Neural progenitor cell (in vitro differentiated cells): ENCODE measurements at places on chromosomes 7 and 10.

DNA sequence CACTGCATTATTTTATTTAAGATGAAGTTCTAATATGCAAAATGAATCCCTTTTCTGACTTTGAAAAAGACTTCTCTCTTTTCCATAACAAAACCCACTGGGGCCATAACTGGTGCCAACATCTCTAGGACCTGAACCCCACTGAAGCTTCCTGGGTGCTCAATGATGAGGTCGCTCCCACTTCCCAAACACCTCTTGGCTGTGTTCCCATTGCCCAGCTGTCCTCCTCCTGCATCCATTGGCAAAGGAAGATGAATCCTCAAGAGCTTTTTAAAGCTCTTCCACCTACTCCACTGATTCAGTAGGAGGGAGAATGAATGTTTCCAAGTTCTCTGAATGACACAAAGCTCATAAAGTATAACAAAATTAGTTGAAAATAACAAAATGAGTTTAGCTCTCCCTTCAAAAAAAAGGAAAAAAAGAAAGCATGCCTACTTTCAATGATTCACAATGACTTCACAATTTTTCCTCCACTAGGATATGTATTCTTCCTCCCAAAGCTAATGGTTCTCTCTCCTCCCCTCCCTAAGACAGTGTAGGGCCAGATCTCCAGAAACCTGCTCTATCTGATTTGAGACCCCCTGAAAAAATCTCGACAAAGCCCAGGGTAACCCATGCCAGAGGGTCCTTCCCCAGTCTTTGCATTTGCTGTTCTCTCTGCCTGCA is 64.8 kb downstream of the SORBS1 start:
- no peak for DNase-seq

DNA sequence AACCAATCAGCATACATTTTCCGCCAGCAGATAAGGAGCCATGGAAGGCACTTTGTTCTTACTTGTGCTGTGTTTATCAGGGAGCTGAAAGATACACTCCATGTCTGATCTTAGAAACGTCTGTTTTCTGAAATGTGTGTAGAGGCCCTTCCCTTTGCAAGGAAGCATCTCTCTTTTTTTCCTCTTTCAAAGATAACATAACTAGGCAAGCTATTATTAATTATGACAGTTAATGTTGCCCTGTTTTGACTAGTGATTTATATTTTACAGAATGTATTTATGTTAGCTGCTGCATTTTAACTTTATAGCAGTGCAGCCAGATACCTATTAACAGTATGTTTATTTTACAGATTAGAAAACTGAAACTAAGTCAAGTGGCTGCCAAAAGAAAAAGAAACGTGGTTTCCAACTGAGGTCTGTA is 683.2 kb upstream of the IGFBP3 start:
- DNase-seq = no peak

DNA sequence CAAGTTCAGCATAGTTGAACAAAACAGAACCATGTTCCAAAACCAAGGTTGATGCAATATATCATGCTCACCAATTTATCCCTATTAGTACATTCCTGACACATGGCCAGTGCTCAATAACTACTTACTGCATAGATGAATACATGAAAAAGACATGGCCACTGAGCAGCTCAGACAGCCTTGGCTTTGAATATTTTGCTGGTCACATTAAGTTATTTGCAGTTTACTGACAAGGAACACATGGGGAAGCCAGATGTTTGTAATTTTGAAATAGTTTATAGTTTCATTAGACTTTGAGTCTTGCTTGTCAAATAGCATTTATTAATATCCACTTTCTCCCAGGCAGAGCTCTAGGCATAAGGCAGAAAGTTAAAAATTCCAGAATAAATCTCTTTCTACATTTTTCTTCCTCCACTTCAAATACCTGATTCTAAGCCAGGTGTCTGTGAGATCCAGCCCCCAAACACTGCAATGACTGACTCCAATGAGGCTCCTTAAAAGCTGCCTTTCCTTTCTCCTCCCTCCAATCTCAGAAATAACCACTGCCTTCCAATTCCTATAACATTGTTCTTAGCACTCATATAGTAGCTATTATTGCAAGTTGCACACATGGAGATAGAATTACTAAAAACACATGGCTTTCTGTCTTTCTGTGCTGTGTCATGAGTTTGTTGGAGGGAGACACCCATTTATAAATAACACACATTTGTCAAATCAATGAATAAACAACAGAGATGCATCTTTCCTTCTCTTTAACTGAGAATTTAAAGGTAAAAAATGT is 91.3 kb downstream of the PCGF5 start:
- DNase-seq = no peak

GRCh38 chr7:123367484-123368122 is 166.8 kb downstream of the IQUB start:
- DNase-seq = peak; percentile 65

DNA sequence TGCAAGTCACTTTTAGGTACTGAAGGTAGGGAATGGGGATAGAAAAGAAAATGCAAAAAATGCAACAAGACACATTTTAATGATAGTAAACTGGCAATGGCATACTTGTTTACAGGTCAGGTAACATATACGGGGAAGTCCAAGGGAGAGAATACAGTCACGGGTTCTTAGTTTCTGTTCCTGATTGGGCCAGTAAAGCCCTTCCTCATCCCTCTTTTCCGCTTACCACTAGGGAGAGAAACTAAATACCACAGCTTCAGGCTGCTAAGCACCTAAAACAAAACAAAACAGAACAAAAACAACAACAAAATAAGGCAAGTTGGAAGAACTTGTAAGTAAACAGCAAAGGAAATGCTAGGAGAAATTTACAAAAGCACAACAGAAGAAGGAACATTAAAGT is 65.2 kb upstream of the OGDHL start:
- no peak for DNase-seq

DNA sequence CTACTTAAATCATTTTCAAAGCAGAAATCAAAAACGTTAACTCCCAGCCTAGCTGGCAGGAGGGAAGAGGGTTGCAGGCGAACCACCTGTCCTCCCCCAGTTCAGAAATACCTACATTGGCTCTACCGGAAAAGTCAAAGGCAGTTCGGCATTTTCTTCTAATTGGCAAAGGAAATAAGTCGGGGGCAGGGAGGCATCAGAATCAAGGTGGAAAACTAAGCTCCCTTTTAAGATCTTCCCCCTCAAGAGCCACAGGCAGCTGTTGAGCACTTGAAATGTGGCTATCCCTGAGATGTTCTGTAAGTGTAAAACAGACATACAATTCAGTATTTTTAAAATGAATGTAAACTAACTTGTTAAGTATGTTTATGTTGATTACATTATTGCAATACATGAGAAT is 957 bp upstream of the ELMO1 start:
- DNase-seq = peak; percentile 17

DNA sequence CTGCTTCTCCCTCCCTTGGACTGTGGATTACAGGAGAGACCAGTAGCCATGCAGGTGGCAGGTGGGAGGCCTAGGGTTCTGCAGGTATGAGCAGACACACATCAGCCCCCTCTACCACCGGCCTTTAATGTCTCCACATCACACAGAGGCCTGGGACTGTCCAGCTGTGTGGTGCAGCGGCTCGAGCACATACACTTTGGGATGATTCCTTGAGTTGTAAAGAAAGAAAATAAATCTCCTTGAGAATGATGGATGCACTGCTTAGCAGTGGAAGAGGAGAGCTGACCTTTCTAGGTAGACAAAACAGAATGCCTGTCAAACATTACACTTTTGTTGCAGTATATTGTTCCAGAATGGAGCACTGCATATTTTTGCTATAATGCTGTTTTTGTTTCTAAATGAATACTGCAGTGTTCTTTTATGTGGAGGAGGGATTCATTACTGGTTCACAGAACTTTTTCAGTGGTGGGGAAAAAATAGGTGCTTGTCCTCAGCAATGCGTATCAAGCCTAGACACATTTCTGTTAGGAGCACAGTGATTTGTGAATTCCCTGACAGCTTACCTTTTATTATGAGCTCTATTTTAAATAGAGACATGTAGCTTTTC is 66.0 kb downstream of the PTPRE start:
- DNase-seq = no peak

DNA sequence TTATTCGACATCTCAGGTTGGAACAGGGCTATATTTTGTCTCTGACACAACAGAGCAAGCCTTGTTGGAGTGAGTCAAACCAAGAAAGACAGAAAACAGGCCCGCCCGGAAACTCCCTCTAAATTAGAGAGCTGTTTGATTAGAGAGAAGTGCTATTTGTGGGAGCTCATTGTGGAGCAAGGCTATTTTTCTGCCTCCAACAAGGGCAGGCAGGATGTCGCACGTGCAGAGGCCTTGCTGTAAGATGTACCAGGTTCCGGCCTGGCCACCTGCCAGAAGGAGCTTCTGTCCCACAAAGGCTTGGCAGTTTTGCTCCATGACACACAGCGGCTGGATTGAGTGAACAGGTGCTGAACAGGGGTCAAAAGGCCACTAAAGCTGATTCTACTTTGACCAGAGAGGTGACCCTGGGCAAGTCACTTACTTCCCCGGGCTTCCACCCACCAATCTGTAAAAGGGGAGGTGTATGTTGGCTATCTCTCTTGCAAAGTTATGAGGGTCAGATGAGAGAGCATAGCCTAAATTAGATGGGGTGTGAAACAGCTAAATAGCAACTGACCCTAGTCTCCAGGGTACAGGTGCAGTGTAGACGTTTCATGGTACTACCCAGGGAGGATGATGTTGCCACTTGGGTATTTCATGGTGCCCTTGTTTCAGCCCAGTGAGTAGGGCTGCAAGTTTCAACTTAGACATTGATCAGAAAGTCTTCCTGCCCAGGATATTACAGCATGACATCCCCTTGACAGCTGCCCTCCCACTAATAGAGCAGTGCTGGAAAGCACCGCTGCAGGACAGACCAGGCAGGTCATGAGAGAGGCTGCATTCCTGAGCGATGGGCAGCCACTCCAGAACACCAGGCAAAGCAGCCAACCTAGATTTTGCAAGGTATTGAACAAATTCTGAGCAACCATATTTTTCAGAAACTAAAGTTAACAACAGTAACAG is 62.0 kb downstream of the VSTM4 start:
- no peak for DNase-seq

GRCh38 chr10:4725917-4726606 is 99.9 kb upstream of the AKR1E2 start:
- DNase-seq = no peak

GRCh38 chr10:122727426-122727825 is 27.8 kb upstream of the C10orf120 start:
- no peak for DNase-seq

- no peak for DNase-seq
Observed at GRCh38 chr7:94228678-94229077, 166.0 kb upstream of the COL1A2 start.

- no peak for DNase-seq
Observed at GRCh38 chr7:157896774-157897555, 560.2 kb downstream of the DNAJB6 start.

GRCh38 chr10:3893901-3894563 is 109.0 kb upstream of the KLF6 start:
- DNase-seq = no peak

GRCh38 chr7:144518360-144518759 is 114.9 kb upstream of the NOBOX start:
- no peak for DNase-seq

DNA sequence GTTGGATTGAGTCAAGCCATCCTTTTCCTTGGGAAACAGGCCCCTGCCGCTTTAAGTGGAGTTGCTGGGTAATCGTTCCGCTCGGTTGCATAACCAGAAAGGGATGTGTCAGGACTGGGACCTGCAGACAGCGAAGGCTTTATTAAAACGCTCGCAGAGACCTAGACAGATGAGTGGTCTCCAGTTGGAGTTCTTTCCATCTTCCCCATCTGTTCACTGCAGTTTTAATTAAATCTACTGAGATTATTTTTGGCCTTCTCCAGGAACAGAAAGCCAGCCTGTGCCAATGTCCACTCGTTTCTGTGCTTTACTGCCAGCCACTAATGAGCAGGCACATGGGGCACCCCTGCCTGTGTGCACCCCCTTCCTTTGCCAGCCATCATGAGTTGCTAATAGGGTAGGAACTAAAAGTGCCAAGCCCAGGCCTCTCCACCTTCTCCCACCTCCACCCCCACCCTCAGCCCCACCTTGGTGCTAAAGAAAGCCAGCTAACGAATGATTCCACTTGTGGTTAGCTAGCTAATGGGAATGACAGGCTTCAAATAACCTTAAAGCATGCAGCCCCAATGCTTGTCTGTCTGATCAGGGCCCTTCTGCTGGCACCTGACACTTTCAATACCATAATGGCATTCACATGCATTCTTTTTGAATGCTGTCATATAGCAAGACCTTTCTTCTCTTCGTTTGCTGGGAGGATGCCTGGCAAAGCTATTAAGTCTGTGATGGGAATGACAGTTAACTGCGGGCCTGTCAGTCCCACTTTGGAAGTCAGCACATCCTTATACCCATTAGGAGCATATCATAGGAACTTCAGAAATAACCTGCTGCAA is 556.8 kb upstream of the GALNT17 start:
- peak; percentile 78 for DNase-seq

DNA sequence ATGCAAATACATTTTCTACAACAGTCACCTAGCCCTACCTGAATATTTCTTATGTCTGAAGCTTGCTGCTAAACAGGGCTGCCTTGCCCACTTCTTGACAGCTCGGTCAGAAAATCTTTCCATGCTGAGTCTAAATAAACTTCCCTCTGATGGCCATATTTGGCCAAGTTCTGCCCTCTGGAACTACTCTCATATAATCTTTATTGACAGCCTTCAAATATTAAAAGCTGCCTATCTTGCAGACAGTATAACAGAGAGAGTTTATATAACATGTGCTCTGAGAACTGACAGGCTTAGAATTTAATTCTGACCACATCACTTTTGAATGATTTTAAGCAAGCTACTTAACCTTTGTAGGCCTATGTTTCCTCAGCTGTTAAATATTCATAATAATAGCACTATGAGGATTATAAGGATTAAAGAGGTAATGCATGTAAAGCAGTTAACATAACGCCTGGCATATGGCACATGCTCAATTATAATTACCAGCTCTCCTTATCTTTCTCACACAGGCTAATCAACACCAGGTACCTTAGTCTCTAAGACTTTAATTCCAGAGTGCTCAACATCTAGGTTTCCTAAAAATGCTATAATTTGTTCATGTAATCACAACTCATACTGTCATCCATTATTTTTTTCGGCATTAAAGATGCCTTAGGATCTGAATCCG is 334.1 kb downstream of the HPSE2 start:
- DNase-seq = no peak

- no peak for DNase-seq
Observed at GRCh38 chr10:24777196-24777595, 53.5 kb upstream of the ARHGAP21 start.

- no peak for DNase-seq
Observed at GRCh38 chr7:134056816-134057215, 70.3 kb upstream of the LRGUK start.

- no peak for DNase-seq
Observed at GRCh38 chr10:128922172-128922571, 544.9 kb upstream of the MGMT start.

DNA sequence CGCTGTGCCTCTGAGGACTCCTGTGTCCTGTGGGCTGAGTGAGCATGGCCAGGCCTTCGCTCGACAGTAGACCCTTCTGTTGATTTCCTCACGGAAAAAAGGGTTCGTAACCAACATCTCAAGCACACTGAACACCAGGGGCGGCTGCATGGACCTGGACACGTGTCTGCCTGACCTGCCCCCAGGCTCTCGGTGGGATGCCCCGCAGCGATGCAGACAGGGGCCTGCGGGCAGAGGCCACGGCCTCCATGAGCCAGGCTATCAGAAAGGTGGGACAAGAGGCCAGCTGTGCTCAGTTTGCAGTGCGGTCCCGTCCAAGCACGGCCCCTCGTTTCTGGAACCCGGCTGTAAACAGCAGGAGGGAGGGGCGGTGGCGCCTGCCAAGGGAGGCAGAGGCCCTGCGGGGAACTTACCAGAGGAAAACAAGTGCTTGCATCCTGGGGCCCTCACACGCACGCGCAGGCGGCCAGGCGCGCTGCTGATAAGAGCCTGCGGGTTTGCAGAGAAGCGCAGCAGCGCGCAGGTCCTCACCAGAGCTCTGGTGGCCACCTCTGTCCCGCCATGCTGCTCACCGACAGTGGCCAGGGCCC is 10.6 kb downstream of the GPR146 start:
- DNase-seq = no peak
